ENCODE measurements at places on chromosomes 7 and 10. TPM values are rescaled to one million over a fixed set of nuclear protein-coding genes. Genes with fewer than 3 reads are reported as not detected.

GRCh38 chr10:110637558-110638053, 6.5 kb upstream of the RBM20 start:
- DNase-seq: no peak

GRCh38 chr7:100604028-100604975, 2.1 kb downstream of the PCOLCE start:
- peak; percentile 78 for DNase-seq

DNA sequence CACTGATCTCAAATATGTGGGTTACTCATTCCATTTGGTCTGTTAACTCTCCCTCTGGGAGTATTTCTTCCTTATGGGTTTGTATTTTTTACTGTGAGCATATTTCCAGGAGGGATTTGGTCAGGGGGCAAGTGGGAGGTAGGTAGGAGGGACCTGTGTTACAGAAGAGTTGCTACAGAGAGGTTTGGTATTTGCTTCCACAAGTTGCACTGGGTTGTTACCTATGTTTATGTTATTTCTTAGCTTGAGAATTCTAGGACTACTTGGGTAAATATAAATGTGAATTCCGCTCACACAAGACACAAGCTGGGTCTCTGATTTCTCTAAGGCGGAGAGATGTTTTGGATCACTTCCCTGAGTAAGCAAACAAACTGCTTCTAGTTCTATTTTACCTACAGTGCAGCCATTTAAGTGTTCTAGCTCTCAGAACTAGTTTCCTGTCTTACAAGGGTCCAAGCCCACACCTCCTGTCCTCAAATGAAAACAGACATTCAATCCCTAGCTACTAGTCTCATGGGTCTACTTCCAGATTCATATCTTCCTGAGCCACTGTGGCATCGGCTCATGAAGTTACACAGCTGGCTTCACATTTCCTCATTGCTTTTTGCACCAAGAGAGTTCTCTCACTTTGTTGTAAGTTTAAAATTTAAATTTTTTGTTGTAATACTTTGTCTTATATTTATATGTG, 75.4 kb upstream of the PPP1R3C start:
- no peak for DNase-seq

GRCh38 chr7:28955718-28956607, 2.2 kb downstream of the TRIL start:
- peak; percentile 92 for DNase-seq

GRCh38 chr7:18393465-18394118, 102.0 kb upstream of the HDAC9 start:
- no peak for DNase-seq

GRCh38 chr10:49751636-49752510, 10.2 kb downstream of the OGDHL start:
- no peak for DNase-seq

DNA sequence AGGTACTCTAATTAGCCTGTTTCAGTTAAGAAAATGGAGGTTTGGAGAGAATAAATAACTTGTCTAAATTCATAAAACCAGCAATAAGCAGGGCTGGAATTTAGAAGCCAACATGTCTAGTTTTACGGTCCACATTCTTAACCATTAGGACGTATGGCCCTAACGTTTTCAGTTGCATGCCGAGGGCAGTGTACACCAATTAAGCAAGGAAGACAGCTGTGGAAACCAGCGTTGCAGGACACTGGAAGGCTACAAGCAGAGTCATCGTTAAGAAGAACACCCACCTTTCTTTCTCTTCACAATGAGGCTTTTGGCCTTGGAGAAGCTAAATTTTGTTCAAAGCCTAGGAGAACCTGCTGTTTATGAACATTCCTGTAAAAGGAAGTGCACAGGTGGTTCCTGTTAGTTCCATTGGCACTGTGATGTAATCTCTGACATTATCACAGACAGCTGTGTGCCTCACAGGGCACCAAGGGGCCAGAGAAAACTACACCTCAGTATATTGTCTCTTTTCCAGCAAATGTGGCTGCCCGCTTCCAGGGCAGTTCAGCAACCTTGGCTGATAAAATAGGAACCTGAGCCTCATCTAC, 21.0 kb downstream of the MPP7 start:
- DNase-seq: peak; percentile 56

GRCh38 chr7:24434972-24435371, 138.3 kb upstream of the PALS2 start:
- no peak for DNase-seq

DNA sequence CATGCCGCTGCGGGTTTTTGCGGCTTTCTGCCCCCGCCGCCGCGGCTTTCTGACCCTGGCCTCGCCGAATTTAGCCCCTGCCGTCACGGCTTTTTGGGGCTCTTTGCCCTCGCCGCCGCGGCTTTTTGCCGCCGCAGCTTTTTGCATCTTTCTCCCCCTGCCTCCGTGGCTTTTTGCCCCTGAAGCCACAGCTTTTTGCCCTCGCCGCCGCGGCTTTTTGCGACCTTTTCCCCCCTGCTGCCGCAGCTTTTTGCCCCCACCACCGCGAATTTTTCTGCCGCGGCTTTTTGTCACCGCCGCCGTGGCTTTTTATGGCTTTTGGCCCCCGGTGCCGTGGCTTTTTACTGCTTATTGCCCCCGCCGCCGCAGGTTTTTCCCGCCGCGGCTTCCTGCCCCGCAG, 636.5 kb downstream of the ZNF716 start:
- DNase-seq: no peak

DNA sequence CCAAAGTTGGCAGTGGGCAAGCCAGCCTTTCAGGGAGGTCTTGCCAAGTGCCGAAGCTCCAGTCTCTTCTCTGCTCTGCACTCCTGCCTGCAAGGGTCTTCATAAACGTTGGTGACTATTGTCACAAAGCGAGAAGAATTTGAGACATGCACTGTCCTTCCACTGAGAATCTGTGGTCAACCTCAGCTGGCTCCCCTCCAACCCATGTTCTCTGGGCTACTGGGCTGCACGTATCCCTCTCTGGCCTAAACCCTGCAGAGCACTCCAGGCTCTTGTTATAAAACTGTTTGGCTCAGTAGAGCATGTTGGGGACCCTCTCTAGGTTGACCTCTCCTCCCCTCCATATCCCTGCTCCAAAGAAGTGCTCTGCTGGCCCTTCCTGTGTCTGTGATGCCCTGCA, 260.4 kb upstream of the NFE2L3 start:
- no peak for DNase-seq

- DNase-seq: no peak
These were observed 15.9 kb downstream of the ADCY1 start for GRCh38 chr7:45589915-45590678.

DNA sequence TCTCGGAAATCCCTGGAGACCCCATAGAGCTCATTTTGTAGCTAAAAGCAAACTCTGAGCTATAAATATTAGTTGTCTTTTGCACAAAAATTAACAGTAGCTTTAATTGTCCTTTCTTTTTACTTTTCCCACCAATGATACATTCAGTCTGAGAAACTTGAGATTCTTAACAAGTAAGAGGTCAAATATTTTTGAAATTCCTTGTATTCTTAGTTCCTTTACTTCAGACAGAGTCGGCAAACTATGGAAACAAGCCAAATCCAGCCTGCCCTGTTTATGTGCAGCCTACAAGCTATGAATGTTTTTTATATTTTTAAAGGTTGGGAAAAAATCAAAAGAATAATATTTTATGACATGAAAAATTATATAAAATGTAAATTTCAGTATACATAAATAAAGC, 146.6 kb downstream of the CTNNA3 start:
- no peak for DNase-seq

DNA sequence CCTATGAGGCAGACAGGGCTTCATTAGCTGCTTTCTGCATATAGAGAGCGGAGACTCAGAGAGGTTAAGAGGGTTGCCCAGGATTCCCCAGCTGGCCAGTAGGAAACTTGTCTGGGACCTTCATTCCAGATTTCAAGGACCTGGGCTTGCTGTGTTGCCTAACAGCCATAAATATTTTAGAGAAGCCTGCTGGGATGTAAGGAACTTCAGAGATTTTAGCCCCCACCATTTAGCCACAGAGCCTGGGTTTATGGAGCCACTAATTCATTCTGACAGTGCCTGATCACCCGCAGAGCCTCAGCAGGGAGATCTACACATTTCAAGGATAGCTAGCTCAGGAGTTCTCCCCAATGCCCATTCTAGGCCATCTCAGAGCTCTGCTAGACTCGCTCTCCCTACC, 56.6 kb upstream of the TRUB1 start:
- DNase-seq: no peak

GRCh38 chr7:11737723-11738122, 94.3 kb downstream of the THSD7A start:
- DNase-seq: no peak

- DNase-seq: no peak
These were observed 277.9 kb downstream of the HPSE2 start for GRCh38 chr10:98957801-98958200.

DNA sequence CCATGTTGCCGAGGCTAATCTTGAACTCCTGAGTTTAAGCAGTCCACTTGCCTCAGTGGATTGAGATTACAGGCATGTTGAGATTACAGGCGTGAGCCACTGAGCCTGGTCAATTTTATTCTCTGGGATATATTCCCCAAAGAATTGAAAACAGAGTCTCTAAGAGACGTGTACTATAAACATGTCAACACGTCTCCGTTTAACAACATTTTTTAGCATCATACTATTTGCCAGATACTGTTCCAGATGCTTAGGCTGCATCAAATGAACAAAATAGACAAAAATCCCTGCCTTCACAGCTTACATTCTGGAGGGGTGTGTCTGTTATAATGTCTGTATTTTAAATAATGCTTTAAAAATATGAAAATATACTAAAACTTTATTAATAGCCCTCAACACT, 54.1 kb upstream of the PRKG1 start:
- DNase-seq: no peak

GRCh38 chr7:102992938-102993717, 80.3 kb downstream of the LRRC17 start:
- DNase-seq: peak; percentile 18

GRCh38 chr10:3107426-3107961, 40.1 kb downstream of the PFKP start:
- peak; percentile 89 for DNase-seq

DNA sequence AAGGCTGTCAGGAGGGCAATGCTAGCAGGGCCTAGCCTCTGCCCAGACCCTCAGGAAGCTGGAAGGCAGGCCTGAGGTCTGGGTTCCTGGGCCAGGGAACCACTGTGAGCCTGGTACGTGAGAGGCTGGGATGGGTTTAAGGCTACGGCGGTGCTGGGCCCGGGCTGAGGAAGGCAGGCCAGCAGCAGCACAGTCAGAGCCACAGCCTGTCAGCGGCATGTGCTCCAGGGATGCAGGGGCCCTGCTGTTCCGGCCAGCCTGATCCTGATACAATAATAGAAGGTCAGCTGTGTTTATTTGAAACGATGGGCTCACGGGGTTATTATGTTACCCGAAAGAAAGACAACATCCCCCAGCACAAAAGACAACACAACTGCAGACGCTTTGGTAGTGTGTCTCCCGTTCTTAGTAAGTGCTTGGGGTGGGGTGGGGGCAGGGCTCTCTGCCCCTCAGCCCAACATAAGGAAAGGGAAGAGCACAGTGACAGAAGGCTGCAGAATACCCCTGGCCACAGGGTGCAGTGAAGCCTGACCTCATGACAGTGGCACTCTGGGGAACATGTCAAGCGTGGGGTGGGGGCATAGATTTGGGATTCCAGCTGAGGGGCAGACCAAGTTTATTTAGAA, 95.0 kb downstream of the COL13A1 start:
- DNase-seq: no peak

DNA sequence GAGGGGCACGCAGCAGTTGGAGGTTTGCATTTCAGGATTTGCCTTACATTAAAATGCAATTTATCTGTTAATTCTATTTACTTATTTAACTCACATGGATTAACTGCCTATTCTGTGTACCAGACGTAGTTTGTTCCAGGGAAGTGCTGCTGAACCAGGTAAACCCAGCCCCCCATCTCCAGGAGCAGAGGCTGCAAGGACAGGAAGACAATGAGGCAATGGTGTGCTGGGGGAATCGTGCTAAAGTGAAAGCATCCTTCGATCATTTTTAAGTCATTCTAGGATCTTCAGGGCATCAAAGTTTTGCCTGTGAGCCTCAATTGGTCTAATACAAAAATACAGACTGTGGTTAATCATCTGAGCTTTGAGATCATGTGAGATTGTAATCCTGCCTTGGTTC, 166.4 kb downstream of the DNAJB6 start:
- no peak for DNase-seq

DNA sequence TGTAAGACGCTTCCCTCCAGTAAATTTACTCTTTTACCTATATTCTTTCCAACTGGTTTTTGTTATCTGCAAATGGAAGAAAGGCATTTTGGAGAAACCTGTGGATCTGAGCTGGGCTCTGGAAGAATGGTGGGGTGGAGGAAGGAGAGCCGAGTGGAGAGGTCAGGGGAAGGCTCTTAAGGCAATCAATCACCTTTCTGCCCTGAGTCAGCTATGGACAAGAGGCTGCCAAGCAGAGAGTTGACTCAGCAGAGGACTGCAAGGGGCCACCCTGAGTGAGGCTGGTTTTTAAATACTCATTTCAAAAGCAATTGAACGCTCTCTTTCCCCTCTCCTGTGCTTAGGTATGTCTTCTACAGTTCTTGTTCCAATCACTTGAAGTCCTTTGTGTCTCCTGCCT, 81.8 kb downstream of the SPAG6 start:
- DNase-seq: no peak

DNA sequence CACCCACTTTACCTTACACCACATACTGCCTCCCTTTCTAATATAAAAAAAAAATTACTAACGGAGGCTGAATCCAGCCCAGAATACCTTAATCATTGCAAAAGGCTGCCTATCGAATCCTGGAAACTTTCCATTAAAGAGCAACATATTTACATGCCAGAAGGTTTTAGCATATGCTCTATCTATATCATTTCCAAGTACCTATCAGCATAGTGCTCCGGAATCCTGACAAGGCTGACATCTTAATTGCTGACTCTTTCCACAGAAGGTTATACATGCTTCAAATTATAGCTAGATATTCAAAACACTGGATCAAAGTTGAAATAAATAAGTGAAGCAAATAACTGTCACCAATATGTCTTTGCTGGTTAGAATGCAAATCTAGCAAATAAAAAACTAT, 170.9 kb upstream of the CDK1 start:
- DNase-seq: no peak

DNA sequence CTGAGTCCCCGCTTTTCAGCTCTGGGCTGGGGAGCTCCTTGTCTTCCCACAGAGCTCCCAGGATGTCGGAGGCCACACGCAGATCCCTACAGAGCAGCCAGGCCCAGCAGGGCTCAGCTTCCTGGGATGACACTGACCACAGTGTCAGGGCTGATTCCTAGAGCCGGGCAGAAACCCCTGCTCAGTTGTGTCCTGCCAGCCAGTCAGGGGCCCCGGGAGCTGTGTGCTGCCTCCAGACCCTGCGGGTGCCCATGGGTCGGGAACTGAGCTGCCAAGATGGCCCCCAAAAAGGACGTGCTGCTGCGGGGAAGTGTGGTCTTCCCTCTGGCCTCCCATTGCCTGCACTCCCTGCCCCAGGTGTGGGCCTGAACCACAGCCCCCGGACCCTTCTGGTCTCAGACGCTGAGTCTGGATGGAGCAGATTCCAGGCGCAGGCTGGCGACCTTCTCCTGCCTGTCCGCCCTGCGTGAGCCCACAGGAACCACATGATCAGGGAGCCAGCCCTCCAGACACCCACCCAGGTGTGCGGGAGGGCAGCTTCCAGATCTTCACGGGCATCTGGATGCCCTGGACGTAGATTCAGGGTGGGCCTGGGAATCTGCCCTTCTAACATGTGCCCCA, 217.4 kb downstream of the MAD1L1 start:
- DNase-seq: peak; percentile 7

The ADGRA1 gene
- total RNA-seq: not detected

The KNDC1 gene
- total RNA-seq: 3.3 TPM

The CDH23 gene
- total RNA-seq: 28.5 TPM

The LOXL4 gene
- 8.9 TPM for total RNA-seq

The PTF1A gene
- total RNA-seq: 138 TPM

The TBL2 gene
- 30.7 TPM for total RNA-seq

The NXPH1 gene
- total RNA-seq: not detected

The NODAL gene
- total RNA-seq: not detected

The ZNF746 gene
- 36.9 TPM for total RNA-seq

Data from body of pancreas (tissue), 4 donors.